ENCODE measurements at places on chromosomes 11 and 22.

DNA sequence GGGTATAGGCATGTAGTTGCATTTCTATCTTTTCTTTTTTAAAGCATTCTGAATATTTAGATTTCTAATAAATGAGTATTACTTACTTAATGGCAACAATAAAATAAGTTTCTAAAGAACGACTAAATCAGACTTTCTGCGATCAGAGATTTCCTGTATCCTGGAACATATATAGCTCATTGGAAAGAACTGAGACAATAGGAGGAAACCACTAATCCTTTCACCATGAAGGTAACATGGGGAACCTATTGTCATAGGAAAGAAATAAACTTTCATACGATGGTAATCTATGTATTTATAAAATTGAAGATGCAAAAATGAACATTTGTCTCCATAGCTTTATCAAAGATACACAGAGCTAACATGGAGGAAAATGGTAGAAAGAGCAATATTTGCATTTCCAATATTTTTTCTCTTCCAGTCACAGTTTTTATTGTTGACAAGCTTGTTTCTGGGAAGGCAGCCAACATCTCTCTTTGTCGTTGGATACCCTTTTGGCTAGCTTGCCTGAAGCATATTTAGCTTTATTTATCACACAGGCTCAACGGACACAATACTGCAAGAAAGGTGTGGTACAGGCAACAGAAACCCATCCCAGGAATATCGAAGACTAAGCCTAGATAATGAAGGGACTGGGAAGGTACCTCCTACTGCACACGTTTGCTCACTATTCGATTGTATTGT is 293.3 kb upstream of the MPPED2 start:
- no peak for DNase-seq

- no peak for DNase-seq
Measured at GRCh38 chr11:59659981-59660380, 8.9 kb downstream of the PATL1 start.

GRCh38 chr11:126751242-126751641 is 249.3 kb downstream of the KIRREL3 start:
- no peak for DNase-seq

DNA sequence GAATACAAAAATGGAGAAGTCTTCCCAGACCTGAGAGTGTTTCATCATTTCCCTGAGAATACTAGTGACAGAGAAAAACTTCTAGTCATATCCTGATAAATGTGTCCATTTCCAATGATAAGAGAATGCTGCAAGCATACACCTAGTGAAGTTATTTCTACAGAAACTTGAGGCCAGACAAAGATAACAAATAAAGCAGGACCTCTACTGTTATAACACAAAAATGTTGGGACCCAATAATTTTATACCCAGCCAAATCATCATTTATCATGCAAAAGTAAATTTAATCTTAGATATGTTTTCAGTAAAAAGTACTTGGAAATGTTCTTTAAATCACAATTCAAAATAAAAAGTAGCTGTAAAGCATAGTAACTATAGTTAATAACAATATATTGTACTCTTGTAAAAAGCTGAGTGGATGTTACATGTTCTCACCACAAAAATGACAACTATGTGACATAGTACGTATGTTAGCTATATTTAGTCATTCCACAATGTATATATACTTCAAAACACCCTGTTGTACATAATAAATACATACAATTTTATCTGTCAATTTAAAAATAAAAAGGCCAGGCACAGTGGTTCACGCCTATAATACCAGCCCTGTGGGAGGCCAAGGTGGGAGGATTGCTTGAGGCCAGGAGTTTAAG is 12.6 kb downstream of the RRAS2 start:
- no peak for DNase-seq

- no peak for DNase-seq
Measured at GRCh38 chr11:103652013-103652412, 384.4 kb upstream of the DDI1 start.

GRCh38 chr22:42887523-42888507 is 30.7 kb upstream of the ARFGAP3 start:
- DNase-seq, result no peak
